ENCODE measurements at places on chromosomes 5 and 9.

GRCh38 chr9:86035827-86036440 lies 63.4 kb downstream of the GOLM1 start:
- no peak for DNase-seq

DNA sequence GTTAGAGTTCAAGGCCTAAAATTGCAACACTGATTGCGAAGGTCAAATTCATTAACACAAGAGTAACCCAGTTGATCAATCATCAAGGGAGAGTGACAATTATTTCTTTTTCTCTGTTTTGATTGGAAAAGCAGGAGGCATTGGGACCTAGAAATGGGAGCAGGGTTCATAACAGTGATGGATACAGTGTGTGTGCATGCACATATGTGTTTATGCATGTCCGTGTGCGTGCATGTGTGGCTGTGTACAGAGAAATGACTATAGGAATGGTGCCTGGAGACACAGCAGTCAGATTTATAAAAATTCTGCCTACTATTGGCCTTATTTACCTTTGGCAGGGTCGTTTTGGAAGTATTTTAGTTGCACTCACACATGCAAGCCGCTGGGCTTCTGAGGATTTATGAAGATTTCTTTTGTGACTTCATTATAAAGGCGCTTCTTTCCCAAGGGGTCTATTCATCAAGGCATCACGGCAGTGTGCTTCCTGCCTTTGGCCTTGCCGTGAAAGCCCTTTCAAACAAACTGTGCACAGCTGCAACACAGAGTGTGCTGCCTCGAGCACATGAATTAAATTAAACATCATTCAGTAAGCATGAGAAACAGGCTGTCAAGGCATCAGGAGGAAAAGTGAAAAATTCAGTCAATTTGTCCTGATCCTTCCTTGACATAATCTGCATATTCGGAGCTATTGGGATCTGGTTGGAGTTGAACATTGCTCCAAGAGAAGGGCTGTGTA lies 122.8 kb upstream of the PUM3 start:
- no peak for DNase-seq

- no peak for DNase-seq
Observed at GRCh38 chr9:93857528-93857927, 97.6 kb downstream of the BARX1 start.

- DNase-seq: no peak
Observed at GRCh38 chr5:168114444-168115017, 176.9 kb upstream of the WWC1 start.

Measured in activated T-cell treated with anti-CD3 and anti-CD28 coated beads for 1 hour (primary cell).